ENCODE measurements at places on chromosomes 2 and 18.

GRCh38 chr18:79356435-79356834 lies 39.3 kb upstream of the NFATC1 start:
- DNase-seq, result no peak

GRCh38 chr2:42859006-42859552 lies 66.7 kb upstream of the HAAO start:
- peak; percentile 78 for DNase-seq

- DNase-seq, result peak; percentile 28
Observed at GRCh38 chr2:164764996-164765395, 76.6 kb downstream of the COBLL1 start.

- no peak for DNase-seq
Observed at GRCh38 chr2:10776231-10776977, 36.2 kb downstream of the PDIA6 start.

DNA sequence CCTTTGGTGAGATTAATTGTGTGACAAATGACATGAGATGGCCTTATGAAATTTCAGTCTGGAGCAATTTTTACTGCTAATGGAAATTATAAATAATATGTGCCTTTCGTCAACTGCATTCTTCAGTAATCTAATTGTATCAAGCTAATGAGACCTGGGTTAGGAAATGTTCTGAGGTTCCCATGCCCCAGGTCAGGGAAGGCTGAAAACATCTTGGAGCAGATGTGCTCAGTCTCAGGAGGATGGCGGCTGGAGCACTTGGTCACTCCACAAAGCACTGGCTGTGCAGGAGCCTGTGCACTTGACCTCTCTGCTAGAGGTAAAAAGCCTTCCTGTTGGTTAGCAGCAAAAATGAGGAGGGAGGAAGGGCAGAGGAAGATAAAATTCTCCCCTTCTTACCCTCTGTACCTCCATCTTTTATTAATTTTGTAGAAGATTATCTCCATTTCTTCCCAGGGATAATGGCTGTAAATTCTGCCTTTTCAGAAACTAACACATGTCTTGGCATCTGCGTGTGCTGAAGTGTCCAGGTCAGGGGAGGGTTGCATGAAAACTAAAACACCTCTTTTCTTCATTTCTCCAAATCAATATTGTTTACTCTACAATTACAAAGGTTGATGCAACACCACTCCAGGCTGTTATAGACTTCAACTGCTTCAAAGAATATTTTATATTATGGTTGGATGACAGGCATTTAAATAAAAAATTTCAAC lies 1606.4 kb upstream of the ACVR2A start:
- peak; percentile 4 for DNase-seq

DNA sequence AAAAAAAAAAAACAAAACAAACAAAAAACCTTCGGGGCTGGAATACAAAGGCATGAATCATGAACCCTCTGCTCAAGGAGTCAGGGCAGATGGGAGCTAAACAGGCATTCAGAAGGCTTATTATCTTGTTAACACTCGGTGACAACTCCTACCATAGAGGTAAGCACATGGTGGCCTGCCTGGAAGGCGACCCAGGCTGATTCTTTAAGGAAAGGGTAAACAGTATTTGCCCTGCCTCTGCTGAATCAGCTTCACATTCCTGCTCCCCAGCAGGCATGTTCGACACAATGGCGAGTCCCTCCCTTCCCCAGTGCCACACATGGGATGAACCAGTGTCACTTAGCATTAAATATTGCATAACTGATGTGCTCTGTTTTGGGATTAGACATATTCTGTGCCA lies 191.9 kb downstream of the ARL4C start:
- DNase-seq, result peak; percentile 50

GRCh38 chr2:174787487-174788205 lies 23.4 kb upstream of the CHRNA1 start:
- peak; percentile 100 for DNase-seq

DNA sequence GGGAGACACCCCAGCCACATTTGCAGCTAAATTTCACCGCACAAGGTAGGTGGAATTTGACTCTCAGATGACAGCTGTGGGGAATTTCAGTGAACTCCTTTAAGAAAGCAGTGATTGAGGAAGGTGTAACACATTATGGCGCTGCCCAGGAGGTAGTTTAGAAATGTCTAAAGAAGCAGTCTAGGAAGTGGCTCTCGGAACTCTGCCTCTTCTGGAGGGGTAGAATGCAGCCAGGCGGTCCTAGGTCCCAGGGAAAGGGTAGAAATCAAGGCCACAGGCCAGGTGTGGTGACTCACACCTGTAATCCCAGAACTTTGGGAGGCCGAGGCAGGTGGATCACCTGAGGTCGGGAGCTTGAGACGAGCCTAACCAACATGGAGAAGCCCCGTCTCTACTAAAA lies 179.0 kb upstream of the HAAO start:
- DNase-seq, result no peak

DNA sequence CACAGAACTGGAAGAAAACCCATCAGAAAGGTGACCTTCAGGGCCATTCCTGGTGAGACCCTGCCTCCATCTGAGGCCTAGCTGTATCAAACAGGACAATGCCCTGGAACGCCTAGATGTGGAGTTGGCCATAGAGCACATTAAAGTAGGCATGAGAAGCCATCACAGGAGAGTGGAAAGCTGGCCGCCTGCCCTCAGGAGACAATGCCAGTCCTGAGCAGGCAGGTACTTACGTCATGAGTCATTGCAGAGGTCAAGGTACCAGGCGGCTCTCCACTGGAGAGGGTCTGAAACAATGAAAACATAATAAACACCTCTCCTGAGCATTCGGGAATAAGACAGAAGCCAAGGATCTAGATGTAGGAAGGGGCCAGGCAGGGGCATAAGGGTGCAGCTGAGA lies 68.6 kb downstream of the CCDC93 start:
- DNase-seq, result no peak

- no peak for DNase-seq
Observed at GRCh38 chr2:158783923-158784322, 11.2 kb upstream of the DAPL1 start.

GRCh38 chr2:37110306-37111212 lies 26.2 kb downstream of the GPATCH11 start:
- no peak for DNase-seq

DNA sequence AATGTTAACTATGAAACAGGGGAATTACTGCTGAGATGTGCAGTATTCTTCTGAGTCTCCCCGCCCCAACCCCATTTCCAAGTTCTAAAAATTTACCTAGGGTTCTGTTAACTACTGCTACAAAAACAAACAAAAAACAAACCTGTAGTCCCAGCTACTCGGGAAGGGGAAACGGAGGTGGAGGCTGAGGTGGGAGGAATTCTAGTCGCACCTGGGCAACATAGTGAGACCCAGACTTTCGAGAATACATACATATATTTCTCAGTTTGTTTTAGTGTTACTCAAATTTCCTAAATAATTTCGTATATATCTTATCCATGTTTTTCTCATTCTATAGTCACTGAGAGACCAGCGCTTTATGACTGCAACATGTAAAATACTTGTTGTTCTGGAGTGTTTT lies 989 bp downstream of the STAM2 start:
- DNase-seq, result no peak
